ENCODE measurements at places on chromosomes 4 and X.

DNA sequence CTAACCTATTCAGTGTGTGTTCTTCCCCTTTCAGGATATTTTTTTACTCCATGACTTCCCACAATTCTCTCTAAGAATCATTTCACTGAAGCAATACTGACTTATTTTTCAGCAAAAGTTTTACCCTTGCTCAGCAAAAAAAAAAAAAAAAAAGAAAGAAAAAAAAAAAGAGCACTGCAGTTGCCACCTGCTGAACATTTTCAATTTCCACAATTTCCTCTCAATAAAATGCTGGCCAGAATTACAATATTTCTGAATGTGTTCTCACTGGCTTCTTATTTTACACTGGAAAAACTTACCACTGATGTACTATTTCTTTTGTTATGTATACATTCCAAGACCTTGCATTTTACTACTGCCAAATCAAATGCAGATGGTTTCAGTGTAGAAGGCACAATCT, 210.4 kb downstream of the PAPSS1 start:
- H3K36me3 ChIP-seq, result no peaks in the 10 kb centered on the region
- no peak for DNase-seq
- H3K27me3 ChIP-seq, result no peaks in the 10 kb centered on the region
- no peaks in the 10 kb centered on the region for H3K4me1 ChIP-seq
- H3K27ac ChIP-seq, result no peak overlapping the region
- no peak overlapping the region for H3K4me3 ChIP-seq

DNA sequence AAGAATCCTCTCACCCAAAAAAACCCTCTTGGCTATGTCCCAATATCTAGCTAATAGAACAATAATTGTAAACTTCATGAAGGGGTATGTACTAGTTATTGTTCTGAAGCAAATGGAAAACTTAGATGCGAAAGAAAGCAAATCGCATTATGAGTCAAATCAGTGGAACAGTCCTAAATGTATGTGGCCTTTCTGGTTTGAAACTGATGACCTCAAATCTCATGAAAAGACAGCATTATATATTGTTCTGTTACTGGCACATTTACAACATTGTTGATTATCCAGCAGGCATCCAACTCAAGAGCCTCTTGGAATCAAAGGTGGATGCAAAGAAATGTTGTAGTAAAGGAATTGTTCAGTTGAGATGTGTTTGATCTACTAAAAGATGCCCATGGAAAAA, 34.7 kb downstream of the CSN3 start:
- no peaks in the 10 kb centered on the region for H3K36me3 ChIP-seq
- no peak overlapping the region for H3K27ac ChIP-seq
- H3K27me3 ChIP-seq, result no peaks in the 10 kb centered on the region

DNA sequence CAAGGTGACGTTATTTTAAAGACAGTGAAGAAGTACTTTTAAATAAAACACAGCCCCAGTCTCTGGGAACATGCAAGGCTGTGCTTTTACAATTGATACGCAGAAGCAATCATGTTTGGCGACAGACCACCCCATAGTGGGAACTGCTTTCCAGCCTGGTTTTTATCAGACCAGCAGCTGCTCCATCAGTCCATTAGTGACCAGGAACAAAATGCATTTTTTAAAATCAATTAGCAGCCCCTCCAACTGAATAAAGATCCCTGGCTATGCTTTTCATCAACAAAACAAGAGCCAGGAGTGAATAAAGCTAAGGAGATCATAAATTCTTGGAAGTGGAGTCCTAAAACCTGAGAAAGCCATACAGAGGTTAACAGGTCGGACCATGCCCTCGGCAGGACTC, 153.0 kb upstream of the TENM3 start:
- no peaks in the 10 kb centered on the region for H3K27me3 ChIP-seq
- H3K4me3 ChIP-seq, result no peak overlapping the region
- no peak overlapping the region for H3K27ac ChIP-seq
- no peaks in the 10 kb centered on the region for H3K36me3 ChIP-seq
- H3K4me1 ChIP-seq, result no peaks in the 10 kb centered on the region

- H3K4me1 ChIP-seq, result no peaks in the 10 kb centered on the region
- no peak overlapping the region for H3K27ac ChIP-seq
- no peak for DNase-seq
- H3K4me3 ChIP-seq, result no peak overlapping the region
- no peaks in the 10 kb centered on the region for H3K36me3 ChIP-seq
Observed at GRCh38 chrX:12401252-12401651, 263.0 kb downstream of the FRMPD4 start.

DNA sequence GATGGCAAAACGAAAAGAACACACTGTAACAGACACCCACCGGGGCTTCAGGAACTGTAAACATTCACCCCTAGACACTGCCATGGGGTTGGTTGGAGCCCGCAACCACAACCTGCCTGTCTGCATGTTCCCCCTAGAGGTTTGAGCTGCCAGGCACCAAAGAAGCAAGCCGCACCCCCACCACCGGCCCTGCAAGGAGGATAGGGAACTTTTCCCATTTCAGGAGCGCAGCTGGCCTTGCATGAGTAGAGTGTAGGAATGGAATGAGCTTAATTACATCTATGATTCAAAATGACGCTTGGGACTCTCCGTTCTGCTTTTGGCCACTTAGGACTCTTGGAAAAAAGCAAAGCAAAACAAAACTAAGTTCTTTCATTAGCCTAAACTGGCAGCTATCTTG, 243.6 kb upstream of the CTSO start:
- no peak for DNase-seq
- H3K4me3 ChIP-seq, result no peak overlapping the region
- no peak overlapping the region for H3K27ac ChIP-seq
- no peaks in the 10 kb centered on the region for H3K36me3 ChIP-seq

DNA sequence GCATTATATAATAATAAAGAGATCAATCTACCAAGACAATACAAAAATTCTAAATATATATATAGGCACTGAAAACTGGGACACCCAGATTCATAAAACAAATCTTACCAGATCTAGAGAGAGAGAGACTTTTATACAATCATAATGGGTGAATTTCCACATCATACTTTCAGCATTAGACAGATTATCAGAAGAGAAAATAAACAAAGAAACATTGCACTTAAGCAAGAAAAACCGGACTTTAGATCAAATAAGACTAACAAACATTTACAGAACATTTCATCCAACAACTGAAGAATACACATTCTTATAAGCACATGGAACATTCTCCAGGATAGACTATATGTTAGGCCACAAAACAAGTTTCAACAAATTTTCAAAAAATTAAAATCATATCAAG, 245.1 kb downstream of the INPP4B start:
- H3K4me1 ChIP-seq, result no peaks in the 10 kb centered on the region
- H3K27me3 ChIP-seq, result no peaks in the 10 kb centered on the region
- no peak overlapping the region for H3K4me3 ChIP-seq
- no peak for DNase-seq

- DNase-seq, result no peak
- no peaks in the 10 kb centered on the region for H3K27me3 ChIP-seq
- no peaks in the 10 kb centered on the region for H3K36me3 ChIP-seq
- no peak overlapping the region for H3K4me3 ChIP-seq
- H3K27ac ChIP-seq, result no peak overlapping the region
- H3K4me1 ChIP-seq, result no peaks in the 10 kb centered on the region
Observed at GRCh38 chrX:8083286-8083685, 87.8 kb downstream of the VCX2 start.

GRCh38 chr4:123661080-123661737, 264.6 kb downstream of the SPRY1 start:
- no peaks in the 10 kb centered on the region for H3K36me3 ChIP-seq
- no peak overlapping the region for H3K27ac ChIP-seq
- H3K4me3 ChIP-seq, result no peak overlapping the region
- peaks cover 3% of the 10 kb centered on the region for H3K4me1 ChIP-seq

DNA sequence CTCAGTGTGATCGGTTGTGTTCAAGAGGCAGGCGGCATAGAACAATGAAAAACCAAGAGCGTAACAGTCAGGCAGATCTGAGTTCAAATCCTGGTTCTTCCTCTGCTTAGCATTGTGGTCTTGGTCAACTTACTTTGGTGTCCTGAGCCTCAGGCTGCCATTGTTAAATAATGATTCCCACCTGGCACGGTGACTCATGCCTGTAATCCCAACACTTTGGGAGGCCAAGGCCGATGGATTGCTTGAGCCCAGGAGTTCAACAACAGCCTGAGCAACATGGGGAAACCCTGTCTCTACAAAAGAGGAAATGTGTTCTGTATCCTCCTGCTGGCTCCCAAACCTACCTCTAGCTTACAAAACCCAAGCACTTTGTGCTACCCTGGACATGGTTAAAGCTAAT, 129.0 kb upstream of the STX18 start:
- H3K27ac ChIP-seq, result no peak overlapping the region
- no peaks in the 10 kb centered on the region for H3K36me3 ChIP-seq

Measured in suprapubic skin (tissue), 4 donors.